ENCODE measurements at places on chromosomes 5 and 9.

- no peak for DNase-seq
These were observed 42.8 kb upstream of the ZSWIM6 start for GRCh38 chr5:61289241-61289640.

GRCh38 chr5:32852535-32852934 is 141.4 kb downstream of the NPR3 start:
- peak; percentile 29 for DNase-seq

DNA sequence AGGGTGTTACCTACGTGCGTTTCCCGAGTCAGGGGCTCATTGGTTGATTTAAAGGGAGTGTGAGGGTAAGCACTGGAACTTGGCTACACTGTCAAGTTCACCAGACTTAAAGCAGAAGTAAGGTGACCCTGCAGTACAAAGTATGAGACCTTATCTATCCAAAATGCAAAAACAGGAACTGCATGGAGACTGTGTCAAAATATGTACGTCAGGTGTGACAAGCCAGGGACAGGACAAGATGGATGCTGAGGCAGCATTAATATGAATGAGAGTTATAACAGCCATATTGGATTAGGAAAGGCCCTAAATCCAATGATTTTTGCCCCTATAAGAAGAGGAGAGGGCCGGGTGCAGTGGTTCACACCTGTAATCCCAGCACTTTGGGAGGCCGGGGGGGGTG is 15.4 kb upstream of the SUSD3 start:
- DNase-seq, result no peak

- DNase-seq, result no peak
These were observed 85.9 kb downstream of the BOD1 start for GRCh38 chr5:173530547-173530946.

DNA sequence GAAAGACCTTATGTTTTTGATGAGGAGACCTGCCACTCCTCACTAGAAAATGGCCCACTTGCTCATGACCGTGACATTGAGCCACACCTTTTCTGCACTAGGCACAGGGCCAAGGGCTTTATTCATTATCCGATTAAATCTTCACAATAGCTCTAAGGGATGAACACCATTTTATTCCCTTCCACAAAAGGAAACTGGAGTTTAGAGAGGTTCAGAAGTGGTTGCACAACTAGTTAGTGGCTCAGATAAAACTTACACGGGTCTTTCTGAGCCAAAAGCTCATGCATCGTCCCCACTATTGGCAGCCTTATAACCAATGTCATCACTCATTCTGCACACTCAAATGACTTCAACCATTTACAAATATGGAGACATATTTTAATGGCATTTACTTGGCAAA is 39.4 kb downstream of the SUSD1 start:
- DNase-seq, result no peak

- no peak for DNase-seq
These were observed 52.5 kb downstream of the ZNF474 start for GRCh38 chr5:122181863-122182262.

DNA sequence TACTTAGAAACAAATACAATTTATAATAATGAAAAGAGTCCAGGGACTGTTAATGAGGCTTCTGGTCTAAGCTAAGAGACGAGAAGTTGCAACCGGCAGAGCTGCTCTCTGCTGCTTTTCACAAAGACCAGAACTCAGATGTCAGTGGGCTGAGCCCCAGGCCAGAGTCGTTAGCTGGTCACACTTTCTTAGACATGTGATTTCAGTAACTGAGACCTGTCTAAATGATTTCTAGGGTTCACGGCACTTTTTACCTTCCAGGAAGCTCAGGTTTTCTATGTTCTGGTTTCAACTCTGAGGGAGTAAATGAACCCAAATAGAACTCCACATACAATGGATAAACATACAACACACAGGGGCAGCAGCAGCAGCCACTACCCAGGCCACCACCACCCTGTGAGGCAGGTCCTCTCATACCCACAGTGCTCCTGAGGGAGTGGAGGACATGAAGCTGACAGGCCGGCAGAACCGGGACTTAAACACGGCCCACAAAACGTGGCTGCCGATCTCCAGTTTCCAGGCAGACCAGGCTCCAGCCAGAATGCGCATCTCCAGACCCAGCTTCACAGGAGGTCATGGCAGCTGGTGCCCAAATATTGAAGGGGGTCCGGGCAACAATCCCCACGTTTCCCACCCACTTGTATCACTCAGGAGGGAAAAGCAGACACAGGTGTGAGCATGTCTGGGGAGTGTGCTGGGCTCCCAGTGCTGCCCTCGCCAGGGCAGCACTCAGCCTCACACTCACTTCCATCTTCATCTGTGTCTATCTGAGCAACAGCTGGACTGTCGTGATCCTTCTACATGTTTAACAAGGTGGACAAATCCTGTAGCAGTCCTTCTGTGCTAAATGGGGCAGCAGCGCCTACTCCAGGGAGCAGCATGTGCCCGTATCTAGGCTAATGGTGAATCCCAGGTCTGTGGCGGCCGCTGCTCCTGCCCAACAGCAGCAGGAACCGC is 38.8 kb downstream of the IARS1 start:
- DNase-seq, result no peak

DNA sequence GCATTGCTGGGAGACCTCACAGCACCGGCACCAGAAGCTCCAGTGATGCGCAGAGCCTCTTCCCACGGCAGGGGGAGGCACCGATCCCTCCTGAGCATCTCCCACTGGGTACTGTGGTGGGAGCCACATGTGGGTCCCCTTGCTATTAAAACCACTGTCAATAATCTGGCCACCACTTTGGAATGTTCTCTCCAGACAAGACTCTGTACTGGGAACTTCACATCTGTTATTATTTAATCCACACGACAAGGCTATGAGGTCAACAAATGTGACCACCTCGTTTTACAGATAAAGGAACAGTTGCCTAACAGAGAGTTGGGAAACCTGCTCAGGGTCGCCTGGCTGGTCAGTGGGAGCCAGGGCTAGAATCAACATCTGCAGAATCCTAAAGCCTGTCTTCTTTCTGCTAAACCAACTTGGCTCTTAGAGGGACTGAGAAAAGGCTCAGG is 72.7 kb downstream of the EPB41L4B start:
- DNase-seq, result no peak

GRCh38 chr5:100771181-100771580 is 131.9 kb downstream of the ST8SIA4 start:
- no peak for DNase-seq

GRCh38 chr5:111741278-111741677 is 15.7 kb downstream of the NREP start:
- no peak for DNase-seq

- DNase-seq, result no peak
These were observed 7.0 kb upstream of the DCTN4 start for GRCh38 chr5:150765799-150766169.

- peak; percentile 42 for DNase-seq
These were observed 26.8 kb upstream of the CSF1R start for GRCh38 chr5:150113047-150113744.

DNA sequence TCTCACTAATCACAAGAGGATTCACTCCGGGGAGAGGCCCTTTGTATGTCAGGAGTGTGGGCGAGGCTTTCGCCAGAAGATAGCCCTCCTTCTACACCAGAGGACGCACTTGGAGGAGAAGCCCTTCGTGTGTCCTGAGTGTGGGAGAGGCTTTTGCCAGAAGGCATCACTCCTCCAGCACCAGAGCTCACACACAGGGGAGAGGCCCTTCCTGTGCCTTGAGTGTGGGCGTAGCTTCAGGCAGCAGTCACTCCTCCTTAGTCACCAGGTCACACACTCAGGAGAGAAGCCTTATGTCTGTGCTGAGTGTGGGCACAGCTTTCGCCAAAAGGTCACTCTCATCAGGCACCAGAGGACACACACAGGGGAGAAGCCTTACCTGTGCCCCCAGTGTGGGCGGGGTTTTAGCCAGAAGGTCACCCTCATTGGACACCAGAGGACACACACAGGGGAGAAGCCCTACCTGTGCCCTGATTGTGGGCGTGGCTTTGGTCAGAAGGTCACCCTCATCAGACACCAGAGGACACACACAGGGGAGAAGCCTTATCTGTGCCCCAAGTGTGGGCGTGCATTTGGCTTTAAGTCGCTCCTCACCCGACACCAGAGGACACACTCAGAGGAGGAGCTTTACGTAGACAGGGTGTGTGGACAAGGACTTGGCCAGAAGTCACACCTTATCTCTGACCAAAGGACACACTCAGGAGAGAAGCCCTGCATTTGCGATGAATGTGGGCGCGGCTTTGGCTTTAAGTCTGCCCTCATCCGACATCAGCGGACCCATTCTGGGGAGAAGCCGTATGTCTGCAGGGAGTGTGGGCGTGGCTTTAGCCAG is 27.8 kb downstream of the NUTM2F start:
- no peak for DNase-seq

- no peak for DNase-seq
These were observed 42.6 kb downstream of the HMGCS1 start for GRCh38 chr5:43270645-43271044.

DNA sequence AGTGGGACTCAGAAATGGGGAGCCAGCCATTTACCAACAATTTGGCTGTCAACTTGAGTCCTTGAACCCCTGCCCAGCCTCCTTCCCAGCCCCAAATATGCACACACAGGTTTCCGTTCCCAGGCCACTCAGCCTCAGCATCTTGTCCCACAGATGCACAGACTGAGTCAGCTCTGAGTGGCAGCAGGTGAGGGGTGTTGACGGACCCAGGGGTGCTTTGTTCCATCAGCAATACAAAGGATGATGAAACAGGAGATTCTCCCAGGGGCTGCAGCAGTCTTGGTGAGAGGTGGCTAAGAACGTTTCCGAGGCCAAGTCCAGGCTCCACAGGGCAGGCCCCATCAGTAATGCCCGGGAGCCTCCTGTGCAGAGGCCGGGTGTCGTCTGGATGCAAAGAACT is 4.9 kb upstream of the OLFM1 start:
- no peak for DNase-seq

GRCh38 chr5:30041831-30042385 is 1151.6 kb upstream of the CDH6 start:
- no peak for DNase-seq

DNA sequence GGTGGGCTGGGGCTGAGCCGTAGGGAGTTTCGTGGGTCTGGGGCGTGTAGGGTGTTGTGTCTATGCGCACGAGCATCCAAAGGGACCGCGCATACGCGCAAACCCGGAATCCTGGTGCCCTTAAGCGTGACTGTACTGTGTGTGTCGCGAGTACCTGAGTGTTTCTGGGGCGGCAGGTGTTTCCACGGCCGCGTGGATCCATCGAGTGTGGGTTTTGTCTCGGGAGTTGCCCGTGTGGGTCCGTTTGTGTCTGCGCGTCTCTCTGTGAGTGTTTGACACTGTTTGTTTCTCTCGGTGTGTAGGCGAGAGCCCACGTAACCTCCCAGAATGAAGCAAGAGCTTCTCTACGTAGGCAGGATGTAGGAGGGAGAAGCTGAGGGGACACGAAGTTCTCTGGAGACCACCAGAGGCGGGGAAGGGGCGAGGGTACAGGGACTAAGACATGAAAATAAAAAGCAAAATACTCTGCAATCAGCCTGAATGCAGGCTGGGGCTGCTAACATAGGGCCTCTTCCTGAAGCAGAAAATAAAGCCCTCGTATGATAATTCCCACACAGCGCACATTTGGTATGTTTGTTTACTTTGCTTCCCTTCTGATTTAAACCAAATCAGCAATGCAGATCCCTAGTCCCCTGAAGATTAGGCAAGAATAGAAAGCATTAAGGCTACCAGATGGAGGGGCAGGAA is 588 bp upstream of the BRINP1 start:
- DNase-seq, result no peak

DNA sequence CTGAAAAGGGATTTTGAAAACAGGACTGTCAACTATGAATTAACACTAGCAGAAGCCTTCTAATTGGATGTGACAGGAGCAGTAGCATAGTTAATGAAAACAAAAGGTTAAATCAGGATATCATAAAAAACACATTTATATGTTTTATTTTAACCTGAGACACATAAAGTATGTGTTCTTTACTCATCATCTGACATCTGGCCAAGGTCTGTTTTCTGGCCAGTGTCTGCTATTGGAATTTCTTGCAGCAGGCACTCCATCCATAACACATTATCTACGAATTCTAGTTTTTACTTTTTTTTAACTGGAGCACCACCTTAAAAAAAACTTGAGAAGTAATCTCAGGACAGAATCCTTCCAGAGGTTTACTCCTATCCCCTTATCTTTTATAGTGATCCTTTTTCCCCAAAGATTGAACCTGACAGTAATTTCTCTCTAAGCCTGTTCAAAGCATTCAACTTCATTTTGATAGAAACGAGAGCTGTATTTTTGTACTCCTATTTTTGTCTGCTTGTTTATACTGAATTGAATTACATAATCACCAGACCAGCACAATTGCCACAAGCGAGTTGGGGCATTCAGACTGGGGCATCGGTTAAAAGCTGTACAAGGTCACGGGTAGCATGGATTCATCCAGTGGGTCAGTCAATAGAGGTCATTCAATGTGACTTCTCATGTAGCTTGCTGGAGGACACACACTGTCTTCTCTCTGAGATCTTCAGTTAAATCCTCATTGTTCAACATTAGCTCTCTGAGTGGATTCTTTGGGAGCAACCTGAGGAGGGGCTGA is 205.6 kb upstream of the CLINT1 start:
- no peak for DNase-seq

Data from testis (tissue), 5 donors.